ENCODE measurements at places on chromosomes 4 and X.

DNA sequence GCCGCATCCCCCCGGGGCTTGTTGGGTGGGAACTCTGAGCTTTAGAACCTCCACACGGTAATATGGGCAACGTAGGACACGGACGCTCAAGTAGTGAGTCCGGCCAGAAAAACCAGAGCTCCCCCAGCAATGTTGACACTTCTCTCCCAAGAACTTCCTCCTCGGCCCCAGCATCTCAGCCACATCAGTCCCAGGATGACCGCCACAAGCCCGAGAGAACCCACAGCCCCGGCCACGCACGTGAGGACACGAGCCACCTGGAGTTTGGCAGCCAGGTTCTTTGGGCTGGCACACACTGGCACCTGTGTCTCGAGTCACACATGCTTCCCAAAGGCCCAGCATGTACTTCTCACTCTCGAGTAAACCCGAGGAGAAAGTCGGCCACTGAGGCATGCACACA is 16.3 kb downstream of the CLDN34 start:
- DNase-seq, result no peak

DNA sequence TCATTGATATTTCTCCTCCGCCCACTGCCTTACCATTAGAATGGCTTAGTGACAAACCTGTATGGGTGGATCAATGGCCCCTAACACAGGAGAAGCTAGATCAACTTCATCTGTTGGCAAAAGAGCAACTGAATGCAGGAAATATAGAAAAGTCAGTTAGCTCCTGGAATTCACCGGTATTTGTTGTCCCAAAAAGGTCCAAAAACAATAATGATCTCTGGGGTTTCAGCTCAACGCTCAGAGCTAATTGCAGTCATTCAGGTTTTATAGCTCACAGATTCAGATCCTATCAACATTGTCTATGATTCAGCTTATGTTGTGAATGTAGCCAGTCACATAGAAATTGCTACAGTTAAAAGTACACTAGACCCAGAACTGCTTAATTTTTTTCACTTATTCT is 124.0 kb upstream of the ZCCHC13 start:
- DNase-seq, result no peak

DNA sequence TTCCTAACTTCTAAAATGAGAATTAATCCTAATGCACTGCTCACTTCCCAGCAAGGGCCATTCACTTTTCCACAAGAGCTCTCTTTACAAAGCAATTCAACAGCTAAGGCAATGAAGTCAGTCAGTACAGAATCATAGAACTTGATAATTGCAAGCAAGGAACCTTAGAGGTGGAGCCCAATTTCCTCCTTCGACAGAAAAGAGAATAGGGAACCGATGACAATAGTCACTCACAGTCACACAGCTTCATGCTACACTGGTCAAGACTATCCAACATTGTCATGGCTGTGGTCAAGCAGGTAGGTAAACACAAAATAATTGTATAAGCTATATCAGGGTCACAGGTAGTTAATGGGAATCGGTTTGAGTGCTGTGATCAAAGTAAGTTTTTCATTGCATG is 90.0 kb downstream of the ELOVL6 start:
- no peak for DNase-seq

DNA sequence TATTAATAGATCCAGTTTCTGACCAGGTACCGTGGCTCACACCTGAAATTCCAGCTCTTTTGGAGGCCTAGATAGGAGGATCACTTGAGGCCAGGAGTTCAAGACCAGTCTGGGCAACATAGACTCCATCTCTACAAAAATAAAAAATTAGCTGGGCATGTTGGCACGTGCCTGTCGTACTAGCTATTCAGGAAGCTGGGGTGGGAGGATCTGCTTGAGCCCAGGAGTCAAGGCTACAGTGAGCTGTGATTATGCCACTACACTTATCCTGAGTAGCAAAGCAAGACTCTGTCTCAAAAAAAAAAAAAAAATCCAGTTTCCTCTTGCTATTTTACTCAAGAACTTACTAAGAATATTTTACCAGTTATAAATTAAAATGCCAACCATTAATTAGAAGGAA is 91.7 kb downstream of the SLC10A6 start:
- DNase-seq, result no peak

DNA sequence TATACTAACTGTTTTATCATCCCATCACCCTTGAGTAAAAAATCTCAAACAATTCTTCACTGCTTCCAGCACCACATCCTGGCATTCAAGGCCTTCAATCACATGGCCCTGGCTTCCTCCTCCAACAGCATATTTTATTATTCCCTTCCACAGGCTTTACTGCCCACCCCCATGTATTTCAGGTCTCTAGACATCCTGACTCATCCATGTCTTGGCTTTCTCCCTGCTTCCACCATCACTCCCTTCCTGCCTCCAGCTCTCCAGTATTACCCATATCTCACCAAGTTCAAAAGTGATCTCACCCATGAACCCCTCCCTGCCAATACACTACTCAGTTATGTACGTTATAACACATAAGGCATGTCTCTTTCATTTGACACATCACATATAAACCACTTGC is 34.7 kb upstream of the PLAC1 start:
- no peak for DNase-seq

GRCh38 chrX:23656684-23657083 is 10.6 kb upstream of the PRDX4 start:
- DNase-seq, result no peak

- no peak for DNase-seq
Observed at GRCh38 chrX:127190381-127190780, 370.9 kb downstream of the PRR32 start.

- DNase-seq, result no peak
Observed at GRCh38 chr4:39390603-39391002, 16.1 kb upstream of the KLB start.

DNA sequence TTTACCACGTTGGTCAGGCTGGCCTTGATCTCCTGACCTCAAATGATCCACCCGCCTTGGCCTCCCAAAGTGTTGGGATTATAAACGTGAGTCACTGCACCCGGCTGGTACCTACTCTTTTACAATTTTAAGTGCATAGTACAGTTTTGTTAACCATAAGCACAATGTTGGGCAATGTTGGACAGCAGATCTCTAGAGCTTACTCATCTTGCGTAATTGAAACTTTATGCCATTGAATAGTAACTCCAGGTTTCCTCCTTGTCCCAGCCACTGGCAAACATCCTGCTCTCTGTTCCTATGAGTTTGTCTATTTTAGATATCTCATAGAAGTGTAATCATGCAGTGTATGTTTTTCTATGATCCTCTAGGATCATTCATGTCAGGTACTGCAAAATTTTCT is 9.3 kb upstream of the CPE start:
- no peak for DNase-seq
